Activated naive CD4-positive, alpha-beta T cell treated with Interleukin-2 at 50 U/mL for 16 hours (primary cell): ENCODE measurements at places on chromosomes 5 and 9.

DNA sequence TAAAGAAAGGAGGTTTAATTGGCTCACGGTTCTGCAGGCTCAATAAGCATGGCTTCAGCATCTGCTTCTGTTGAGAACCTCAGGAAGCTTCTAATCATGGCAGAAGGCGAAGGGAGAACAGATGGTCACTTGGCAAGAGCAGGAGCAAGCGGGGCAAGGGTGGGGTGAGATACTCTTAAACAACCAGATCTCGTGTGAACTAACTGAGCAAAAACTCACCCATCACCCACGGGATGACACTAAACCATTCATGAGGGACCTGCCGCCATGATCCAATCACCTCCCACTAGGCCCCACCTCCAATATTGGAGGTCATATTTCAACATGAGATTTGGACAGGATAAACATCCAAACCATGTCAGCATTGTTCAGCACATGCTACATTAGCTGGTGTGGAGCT is 89.1 kb upstream of the HAND1 start:
- no peak for DNase-seq

- no peak for DNase-seq
Observed at GRCh38 chr5:38023799-38024198, 184.0 kb upstream of the GDNF start.

DNA sequence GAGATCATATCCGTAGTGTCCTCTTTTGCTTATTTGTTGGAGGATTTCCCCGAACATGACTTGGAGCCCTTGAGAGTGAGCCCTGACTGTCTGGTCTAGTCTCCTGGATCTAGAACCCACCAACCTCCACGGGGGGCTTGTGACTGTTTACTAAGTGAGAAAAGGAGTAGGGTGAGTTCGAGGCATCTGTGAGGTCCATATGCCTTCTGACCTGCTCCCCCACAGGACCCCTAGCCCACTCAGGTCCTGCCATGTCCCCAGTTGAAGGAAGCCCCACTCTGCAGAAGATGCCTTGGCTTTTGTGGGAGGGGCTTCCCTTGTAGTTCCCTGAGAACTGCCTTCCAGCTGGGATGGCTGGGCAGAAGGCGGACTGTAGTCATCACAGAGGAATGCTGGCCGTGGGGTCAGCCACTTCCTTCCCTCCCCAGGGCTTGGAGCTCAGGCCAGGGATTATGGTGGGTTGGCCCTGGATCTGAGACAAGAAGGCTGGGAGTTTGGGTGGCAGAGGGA is 7.0 kb upstream of the IRF1 start:
- no peak for DNase-seq

DNA sequence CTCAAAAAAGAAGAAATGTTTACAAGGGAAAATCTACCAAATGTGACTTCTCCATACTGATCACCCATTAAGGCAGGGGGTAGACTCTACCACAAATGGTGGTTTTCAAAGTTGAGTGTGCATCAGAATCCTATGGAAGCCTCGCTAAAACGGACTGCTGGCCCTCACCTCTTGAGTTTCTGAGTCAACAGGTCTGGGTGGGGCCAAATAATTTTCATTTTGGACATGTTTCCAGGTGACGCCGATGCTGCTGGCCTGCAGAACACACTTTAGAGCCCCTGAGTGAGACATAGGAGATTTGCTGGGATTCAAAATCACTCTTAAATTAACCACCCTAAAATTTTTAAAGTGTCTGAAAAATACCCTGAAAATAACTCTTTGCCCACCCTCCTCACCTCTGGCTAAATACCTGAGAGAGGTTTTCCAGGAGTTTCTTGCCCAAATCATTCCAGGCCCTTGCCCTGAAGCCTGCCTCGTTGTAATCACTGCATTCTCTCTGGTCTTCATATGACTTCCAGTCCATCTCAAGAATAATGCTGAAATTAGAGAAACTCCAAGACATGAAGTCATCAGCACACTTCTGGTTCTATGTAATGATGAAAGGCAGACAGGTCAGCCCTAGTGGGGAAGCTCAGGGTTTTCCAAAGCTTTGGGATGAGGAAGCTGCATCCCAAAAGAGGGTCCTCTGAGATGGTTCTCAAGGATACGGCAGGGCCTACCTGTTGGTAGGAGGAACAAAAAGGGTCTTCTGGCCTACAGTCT is 18.2 kb downstream of the C9orf152 start:
- DNase-seq = no peak
